Osteocyte (in vitro differentiated cells): ENCODE measurements at places on chromosomes 16 and 17. TPM values are rescaled to one million over a fixed set of nuclear protein-coding genes. Genes with fewer than 3 reads are reported as not detected.

- DNase-seq = no peak
These were observed 31.8 kb upstream of the ABCC3 start for GRCh38 chr17:50602836-50603235.

- DNase-seq = no peak
These were observed 115.4 kb upstream of the CDC42EP4 start for GRCh38 chr17:73427198-73427597.

DNA sequence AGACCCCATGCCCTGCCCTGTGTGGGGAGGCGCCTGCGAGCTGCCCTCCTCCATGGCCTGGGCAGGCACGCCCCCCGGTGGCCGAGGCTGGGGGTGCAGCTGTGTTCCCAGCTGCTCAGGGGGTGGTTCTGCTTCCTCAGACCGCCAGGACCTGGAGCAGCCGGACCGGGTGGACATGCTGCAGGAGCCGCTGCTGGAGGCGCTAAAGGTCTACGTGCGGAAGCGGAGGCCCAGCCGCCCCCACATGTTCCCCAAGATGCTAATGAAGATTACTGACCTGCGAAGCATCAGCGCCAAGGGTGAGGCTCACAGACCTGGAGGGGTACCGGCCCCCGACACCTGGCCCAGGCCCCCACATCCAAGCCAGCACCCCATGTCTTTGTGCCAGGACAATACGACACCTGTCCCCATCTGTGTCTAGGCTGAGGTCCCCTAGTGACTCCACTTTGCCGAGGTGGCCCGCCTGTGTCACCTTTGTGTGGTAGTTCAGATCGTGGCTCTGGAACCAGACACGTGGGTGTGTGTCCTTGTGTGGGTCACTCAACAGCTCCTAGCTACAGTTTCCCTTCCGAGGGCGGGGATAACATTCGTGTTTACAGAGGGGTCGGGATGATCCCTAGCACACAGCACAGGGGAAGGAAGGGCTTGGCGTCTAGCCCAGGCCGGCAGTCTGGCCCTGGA, 9.3 kb downstream of the GJD3 start:
- DNase-seq = peak; percentile 92

DNA sequence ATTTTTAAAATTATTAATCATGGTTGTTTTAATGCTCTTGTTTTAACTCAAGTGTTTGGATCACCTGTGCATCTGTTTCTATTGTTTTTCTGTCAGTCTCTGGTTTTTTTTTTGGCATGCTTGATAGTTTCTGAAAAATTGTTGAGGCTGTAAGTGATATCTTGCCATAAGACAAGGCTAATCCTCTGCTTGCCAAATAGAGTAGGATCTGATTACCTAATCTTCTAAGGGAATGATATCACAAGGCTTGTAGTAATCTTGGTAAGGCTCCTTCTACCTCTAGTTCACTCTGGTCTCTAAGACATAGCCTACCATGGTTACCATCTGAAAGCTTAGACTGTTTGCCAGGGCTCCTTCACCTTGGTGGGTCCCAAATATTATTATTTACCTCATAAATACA, 81.0 kb downstream of the ATF7IP2 start:
- DNase-seq = no peak

GRCh38 chr16:65353183-65353582, 231.3 kb upstream of the CDH11 start:
- DNase-seq = no peak

DNA sequence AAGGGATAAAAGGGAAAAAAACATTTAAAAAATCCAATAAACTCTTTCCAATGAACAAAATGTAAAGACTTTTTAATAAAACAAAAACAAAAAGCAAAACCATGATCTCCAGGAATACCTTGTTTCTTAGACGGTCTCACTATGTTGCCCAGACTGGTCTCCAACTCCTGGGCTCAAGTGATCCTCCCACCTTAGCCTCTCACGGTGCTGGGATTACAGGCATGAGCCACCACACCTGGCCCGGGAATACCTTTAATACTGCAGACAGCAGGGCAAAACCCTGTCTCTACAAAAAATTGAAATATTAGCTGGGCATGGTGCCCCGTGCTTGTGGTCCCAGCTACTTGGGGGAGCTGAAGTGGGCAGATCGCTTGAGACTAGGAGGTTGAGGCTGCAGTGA, 7.9 kb downstream of the RNF43 start:
- no peak for DNase-seq

- no peak for DNase-seq
These were observed 29.7 kb downstream of the CMC2 start for GRCh38 chr16:80976946-80977345.

- DNase-seq = no peak
These were observed 29.1 kb downstream of the COG4 start for GRCh38 chr16:70494202-70494770.

- no peak for DNase-seq
These were observed 7.4 kb upstream of the CCDC57 start for GRCh38 chr17:82219753-82220709.

DNA sequence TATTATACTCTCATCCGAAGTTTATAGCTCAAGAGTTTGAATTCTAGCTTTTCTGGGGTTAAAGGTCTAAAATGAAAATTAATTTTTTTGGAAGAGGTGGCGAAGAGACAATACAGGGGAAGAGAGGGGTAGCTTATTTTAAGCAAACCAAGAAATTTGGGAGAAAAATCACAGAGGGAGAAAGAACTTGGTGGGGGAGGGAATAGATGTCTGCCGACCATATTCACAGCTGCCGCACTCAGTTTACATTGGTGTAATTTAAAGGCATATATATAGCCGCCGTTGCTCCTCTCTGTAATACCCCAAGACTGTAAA, 6.5 kb upstream of the ZFHX3 start:
- no peak for DNase-seq

GRCh38 chr17:82674656-82675475, 23.6 kb downstream of the RAB40B start:
- no peak for DNase-seq

GRCh38 chr16:17229766-17230165, 241.0 kb downstream of the XYLT1 start:
- no peak for DNase-seq

- no peak for DNase-seq
These were observed 512.4 kb upstream of the CDH11 start for GRCh38 chr16:65634291-65634690.

GRCh38 chr17:61451538-61452300, 503 bp upstream of the TBX4 start:
- DNase-seq = peak; percentile 84

The KCNH4 gene
- total RNA-seq = not detected in 2 replicates

The CCL13 gene
- not detected in 2 replicates for total RNA-seq

The BAIAP3 gene
- 0.42 and 0.48 TPM in 2 replicates for total RNA-seq

The NPIPA2 gene
- 9.0 and 9.5 TPM in 2 replicates for total RNA-seq

The CLDN6 gene
- total RNA-seq = 0.32 TPM in 1 of 2 replicates, not detected in the other

The IGSF6 gene
- total RNA-seq = not detected in 2 replicates

The PIMREG gene
- 8.0 and 8.9 TPM in 2 replicates for total RNA-seq

The ARSG gene
- 8.7 and 8.9 TPM in 2 replicates for total RNA-seq

The TNFRSF17 gene
- total RNA-seq = not detected in 2 replicates

The IKZF3 gene
- not detected in 2 replicates for total RNA-seq

The ACE gene
- total RNA-seq = 0.91 and 1.1 TPM in 2 replicates

The CCL4 gene
- total RNA-seq = not detected in 2 replicates

The HIC1 gene
- 3.3 and 3.7 TPM in 2 replicates for total RNA-seq
